ENCODE measurements at places on chromosomes 2 and 18.

- DNase-seq, result no peak
Measured at GRCh38 chr2:1546023-1546591, 132.8 kb downstream of the TPO start.

DNA sequence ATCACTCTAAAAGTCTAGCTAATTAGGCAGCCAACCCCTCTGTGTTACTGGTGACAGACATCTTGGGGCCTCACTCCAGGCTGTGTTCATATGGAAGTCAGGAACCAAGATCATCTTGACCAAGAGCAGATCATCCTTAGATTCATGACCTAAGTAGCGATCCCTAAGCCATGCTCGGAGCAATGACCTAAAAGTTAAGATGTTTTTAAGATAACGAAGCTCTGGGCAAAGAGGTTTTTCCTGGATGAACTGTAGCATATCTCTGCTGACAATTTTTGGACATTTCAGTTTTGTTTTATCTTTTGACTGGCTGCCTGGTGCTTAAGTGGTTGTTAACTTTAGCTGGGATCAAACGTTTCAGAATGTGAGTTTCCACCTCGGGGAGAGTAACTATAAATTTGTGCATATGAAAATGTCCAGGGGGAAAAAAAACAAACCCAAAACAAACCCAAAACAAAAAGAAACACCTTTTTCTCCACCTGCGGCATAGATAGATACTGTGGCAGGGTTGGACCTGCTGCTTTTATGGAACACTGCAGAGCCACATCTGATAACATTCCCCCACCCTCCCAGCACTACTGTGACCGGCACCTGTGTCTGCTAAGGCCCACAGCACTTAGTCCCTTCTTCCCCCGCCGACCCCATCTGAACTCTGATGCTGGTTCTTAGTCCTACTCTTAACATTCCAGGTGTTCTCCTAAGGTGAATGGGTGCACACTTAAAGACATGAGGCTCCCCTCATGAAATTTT is 45.5 kb downstream of the EPAS1 start:
- no peak for DNase-seq

- no peak for DNase-seq
Measured at GRCh38 chr2:166031054-166031453, 77.5 kb upstream of the TTC21B start.

- DNase-seq, result no peak
Measured at GRCh38 chr2:17052001-17052400, 386.4 kb upstream of the CYRIA start.

- no peak for DNase-seq
Measured at GRCh38 chr2:207499114-207499513, 30.6 kb upstream of the CREB1 start.

DNA sequence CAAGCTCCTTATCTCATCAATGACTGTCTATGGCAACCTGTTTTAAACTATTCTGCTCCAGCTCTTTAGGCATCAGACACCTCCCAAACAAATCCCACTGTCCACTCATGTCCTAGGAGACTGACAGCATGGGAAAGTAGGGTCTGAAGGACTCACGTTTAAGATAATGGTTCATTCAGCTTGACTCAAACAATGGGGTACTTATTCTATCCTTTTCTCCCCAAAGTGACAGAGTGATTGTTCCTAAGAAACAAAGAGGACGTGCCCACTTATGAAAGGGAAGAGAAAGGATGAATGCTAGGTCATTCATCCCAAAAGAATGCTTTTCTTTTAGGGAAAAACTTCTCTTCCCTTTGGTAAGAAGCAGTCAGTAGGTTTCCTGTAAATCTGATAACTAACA is 41.9 kb downstream of the ALK start:
- no peak for DNase-seq

- DNase-seq, result no peak
Measured at GRCh38 chr2:239970004-239970623, 55.0 kb downstream of the NDUFA10 start.

GRCh38 chr2:212974692-212975091 is 176.7 kb downstream of the IKZF2 start:
- DNase-seq, result no peak

DNA sequence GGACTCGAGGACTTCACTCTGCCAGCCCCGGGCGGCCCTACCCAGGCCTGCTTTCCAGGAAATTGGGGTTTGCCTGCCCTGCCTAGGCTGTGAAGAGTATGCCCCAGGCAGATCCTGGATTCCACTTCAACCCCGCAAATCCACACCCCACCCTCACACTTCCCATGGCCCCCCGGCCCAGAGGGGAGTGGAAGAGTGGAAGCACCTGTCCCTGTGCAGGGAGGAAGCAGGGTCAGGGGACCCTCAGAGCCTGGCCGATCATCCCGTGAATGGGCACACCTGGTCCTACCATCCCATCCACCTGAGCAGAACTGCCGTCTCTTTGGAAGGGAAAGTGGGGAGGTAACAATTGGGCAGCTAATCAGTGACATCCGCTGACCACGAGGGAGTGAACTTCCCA is 245.2 kb downstream of the EIPR1 start:
- DNase-seq, result no peak

GRCh38 chr2:88599527-88599926 is 27.7 kb downstream of the EIF2AK3 start:
- no peak for DNase-seq

DNA sequence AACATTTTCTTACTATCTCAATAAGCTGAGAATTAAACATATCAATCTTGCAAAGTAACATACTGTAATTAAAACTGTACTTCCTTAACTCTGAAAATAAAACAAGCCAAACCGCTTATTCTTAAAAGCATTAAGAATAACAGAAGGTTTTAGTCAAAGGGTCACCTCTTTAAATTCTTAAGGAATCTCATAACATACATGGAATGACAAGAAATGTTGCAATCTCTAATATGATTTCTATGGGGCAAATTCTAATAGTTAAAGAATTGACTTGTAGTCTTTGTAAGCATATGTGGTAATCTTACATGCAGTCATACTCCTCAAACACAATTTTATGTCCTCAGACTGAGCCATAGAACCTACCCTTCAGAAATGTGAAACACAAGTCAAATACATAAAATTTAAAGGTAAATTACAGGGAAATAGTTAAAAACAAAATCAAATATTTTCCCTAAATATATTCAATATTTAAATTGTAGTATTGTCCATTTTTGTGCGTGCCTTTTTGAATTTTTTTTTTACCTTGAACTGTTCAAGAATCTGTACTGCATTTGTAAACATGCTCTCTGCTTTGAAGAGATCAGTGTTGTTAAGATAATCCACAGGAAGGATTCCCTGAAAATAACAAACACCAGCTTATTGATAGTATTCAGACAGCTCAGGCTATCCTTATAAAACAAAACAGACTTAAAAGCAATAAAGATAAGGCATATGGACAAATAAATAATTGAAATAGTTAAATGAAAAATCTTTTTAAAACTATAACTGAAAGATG is 48.2 kb downstream of the PIGN start:
- no peak for DNase-seq

- DNase-seq, result peak; percentile 51
Measured at GRCh38 chr18:74064510-74064909, 83.1 kb downstream of the FBXO15 start.

DNA sequence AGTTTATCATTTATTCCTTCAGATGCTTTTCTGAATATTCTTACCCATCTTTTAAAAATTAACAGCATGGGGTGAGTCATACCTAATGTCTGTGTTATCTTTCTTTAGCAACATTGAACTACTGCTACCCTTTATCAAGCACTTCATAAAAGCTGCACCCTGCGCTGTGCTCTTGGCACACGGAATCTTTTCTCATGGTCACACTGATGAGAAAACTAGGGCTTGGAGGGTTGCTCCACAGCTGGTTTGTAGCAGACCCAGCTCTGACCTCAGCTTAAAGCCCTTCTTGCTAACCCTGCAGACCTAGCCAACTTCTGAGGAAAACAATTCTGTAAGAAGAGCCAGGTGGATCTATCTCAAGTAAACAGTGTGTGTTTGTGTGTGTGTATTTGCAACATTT is 106.3 kb downstream of the RNF144A start:
- DNase-seq, result no peak

DNA sequence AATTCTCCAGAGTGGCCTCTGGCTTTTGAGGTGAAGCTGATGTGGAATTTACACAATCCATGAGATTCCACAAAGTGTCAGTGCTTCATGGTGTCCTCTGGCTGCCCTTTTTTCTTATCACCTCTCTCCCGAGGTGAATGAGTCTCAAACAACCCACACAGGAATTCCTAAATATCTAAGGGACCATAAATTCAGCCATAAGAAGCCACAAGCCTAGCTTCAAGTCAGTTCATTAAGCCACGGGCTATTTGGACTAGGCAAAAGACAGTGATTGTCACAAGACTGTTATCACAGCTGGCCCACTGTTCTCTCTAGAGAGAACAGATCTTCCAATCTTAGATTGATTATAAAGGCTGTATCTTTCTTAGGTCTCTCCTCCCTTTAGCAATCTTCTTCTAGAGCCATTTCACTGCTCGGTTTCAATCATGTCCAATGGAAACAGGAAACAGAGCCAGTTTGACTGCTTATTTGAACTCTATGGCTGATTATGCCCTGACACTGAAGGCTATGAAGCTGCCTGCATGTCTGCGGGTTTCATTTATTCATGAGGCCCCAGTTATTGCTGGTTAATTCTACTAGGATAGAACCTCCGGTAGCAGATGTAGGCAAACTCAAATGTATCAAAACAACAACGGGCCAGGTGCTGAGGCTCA is 4.1 kb downstream of the NEMP2 start:
- DNase-seq, result no peak

DNA sequence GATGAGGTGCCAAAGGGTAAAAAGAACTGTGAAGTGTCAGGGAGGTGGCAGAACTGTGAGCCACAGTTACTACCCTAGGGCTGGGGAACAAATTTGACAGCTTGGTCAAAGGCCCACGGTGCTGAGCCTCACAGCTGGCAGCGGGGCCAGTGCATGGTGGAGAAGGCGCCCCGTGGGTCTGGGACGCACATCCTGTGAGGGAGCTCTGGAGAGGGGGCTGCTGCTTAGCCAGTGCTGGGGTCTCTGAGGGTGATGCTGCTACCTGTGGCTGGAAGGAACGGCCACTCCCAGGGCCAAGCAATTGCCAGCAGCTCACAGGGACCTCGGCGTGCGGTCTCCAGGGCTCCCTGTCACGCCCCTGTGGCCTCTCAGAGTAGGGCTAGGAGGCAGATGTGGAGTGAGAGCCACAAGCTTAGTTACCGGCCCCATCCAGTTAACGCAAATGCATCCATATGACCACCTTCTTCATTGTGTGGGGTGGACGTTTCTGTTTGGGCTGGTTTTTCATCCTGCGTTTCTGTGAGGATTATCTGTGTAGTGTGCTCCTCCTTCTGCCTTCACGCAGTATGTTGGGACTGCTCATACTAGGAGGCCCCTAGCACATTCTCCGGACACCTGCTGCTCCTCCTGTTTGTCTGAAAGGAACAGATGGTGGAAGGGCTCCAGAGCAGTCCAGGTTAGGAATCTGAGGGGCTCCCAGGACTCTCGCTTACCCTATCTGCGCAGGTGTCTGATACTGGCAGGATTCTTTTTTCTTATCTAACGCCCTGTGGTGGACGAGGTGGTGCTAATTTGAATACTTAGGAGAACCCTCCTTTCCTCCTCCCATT is 26.0 kb downstream of the STK25 start:
- no peak for DNase-seq

DNA sequence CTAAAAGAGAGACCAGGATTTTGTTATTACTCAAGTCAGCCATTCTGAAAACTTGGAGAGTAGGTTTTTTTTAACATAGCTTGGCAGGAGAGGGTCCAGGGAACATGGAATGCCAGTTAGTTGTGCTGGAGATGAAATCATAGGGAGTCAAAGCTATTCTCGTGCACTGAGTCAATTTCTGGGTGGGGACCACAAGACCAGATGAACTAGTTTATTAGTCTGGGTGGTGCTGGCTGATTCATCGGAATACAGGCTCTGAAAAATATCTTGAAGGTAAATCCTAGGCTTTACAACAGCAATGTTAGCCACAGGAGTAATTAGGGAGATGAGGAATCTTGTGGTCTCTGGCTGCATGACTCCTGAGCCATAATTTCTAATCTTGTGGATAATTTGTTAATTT is 921.4 kb downstream of the TRIB2 start:
- DNase-seq, result no peak

DNA sequence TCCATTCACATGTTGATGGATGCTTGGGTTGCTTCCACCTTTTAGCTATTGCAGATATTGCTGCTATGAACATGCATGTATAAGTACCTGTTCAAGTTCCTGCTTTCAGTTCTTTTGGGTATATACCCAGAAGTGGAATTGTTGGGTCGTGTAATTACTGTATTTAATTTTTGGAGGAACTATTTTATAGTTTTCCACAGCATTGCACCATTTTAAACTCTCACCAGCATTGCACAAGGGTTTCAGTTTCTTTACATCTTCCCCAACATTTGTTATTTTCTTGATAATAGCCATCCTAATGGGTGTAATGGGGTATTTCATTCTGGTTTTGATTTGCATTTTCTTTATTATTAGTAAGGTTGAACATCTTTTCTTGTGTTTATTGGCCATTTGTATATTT is 16.0 kb downstream of the ACTR3 start:
- no peak for DNase-seq

DNA sequence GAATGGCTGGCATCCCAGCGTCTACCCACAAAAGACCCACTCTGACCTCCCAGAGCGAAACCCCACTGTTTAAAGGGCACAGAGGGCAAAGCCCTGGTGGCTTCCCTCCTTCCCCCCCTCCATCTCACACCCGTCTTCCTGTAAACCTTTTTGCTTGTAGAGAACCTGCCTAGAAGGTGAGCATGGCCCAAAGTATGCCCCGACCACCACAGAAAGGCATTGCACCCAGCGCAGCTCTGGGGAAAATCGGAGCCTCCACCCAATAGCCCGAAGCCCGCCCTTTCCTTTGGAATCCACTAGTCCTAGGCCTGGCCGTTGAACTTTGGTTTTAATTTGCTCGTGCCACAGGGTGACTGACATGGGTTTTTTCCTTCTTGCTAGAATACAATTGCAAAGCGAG is 22.6 kb downstream of the DIPK1C start:
- DNase-seq, result no peak

DNA sequence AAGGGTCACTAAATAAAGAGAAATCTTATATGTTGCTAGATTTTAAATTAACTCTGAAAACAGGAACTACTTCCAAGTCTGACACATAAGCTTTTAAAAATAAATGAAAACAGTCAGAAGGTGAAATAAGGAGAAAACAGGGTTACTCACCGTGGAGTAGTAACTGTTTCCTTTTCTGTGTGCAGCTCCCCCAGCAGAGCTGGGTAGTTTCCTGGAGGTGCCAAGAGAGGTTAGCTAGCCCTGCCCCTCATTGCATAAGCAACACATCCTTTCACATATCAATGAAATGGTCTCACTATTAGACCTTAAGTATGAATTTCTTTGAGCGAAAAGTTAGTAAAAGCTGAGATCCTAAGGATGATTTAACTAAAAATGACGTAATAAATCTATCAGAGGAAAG is 54.0 kb upstream of the GPR75 start:
- DNase-seq, result no peak

DNA sequence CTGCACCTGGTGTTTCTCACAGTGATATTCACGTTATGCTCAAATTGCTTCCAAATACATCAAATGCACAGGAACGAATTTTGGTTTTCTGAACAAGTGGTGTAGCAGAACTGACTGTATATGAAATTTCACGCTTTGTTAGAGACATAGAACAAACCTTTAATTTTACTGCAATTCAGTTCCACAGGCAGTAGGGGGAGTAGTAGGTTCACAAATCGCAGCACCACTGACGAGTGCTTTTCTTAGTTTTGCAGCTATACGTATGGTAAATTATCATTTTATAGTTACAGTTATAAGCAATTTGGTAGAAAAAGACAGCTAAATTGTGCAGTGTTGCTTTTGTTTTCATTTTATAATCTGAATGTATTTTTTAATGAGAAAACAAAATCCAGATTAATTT is 113.3 kb downstream of the KIAA1328 start:
- no peak for DNase-seq

- no peak for DNase-seq
Measured at GRCh38 chr2:229370509-229370908, 99.4 kb upstream of the PID1 start.

- no peak for DNase-seq
Measured at GRCh38 chr18:50454387-50454988, 79.6 kb downstream of the SKA1 start.
